ENCODE measurements at places on chromosomes 16 and 17.

DNA sequence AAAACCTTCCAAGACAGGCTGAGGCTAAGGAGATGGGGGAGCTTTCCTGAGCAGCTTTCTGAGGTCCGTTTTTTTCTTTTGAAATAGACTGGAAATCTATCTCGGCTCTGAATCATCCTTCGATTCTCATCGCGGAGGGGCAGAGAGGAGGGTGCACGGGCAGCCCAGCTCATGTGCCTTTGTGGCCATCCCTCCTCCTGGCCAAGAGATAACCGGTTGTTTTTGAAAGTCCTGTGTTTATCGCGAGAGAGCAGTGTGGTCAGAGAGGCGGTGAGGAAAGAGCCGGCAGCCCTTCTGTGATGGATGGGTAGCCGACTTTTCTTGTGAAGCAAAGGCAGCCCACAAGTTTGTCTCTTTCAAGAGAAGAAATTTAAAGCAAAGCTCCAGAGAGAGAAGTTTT lies 191.6 kb downstream of the CCDC182 start:
- no peak for DNase-seq

DNA sequence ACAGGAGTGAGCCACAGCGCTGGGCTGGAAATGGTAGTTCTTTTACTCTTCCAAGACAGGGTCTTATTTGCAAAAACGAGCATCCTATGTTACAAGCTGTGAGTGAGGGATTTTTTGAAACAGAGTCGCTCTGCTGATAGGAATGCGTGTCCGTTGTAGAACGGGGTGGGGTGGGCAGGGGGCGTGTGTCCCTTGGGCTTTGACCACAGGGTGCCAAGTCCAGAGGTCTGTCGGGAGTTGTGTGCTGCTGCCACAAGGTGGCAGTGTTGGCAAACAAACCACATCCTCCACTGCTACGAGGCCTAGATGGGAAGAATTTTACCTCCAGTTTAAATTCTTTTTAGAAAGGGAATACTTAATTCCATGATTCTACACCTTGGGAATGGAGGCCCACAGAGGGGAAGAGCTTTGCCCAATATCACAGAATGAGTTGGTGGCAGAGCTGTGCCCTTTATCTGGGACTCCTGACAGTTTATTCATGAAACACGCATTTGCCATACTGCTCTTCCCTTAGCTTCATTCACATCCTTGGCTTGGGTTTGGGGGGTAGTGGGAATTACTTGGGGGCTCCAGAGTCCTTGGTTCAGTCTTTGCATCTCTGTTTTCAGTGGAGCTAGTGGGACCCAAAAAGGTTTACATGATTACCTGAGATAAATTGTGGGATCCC lies 30.6 kb upstream of the ETV4 start:
- peak; percentile 66 for DNase-seq

- DNase-seq = no peak
Measured at GRCh38 chr16:86046026-86046425, 147.1 kb downstream of the IRF8 start.

DNA sequence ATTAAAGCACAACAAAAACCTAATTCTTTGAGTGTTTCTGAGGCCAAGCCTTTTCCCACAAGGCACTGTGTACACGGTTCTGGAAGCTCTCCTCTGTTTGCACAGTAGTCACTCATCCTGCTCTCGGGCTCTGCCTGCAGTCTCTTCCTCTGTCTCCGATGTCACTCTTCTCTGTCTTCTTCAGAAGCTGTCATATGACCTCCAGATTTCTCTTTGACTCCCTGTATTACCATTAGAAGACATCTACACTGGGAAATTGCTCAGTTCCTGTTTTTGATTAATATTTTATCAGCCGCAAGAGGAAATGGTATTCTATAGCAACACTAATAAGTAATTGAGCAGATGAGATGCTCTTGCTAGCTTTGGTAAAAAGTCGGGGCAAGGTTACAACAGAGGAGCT lies 422.9 kb downstream of the WWOX start:
- no peak for DNase-seq

- no peak for DNase-seq
Measured at GRCh38 chr16:30414159-30414558, 6.8 kb downstream of the ZNF771 start.

- DNase-seq = no peak
Measured at GRCh38 chr17:41792845-41793783, 6.6 kb upstream of the JUP start.

DNA sequence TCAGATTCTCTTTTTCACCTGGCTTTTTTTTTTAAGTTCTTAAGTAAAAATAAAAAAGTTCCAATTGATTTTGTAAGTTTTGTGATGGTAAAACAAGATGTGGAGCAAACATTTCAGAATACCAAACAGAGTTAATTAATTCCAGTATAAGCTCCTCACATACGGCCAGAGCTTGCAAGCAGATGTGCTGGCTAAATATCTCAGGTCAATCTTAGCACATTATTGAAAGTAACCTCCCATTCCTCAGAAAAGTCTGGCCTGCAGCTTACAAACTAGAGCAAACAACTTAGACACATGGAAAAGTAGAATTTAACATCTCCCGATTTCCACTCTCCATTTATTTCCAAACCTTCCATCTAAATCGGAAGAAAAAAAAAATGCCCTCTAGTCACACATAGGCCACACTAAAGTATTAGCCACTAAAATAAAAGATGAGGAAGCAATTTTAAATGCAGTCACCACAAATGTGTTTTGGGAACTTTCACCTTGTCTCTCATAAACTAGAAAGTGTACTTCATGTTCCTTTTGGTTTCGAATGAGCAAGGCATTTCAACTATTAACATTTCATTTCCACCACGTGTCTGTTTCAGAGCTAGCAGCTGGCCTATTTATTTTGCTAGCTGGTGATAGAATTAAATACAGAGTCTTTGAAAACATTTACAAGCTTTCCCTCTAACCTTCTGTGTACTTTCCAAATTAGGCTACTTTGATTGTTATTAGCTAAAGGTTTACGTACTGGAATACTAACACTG lies 143.3 kb downstream of the STX8 start:
- DNase-seq = no peak

- DNase-seq = no peak
Measured at GRCh38 chr17:79570653-79571052, 40.2 kb downstream of the RBFOX3 start.

DNA sequence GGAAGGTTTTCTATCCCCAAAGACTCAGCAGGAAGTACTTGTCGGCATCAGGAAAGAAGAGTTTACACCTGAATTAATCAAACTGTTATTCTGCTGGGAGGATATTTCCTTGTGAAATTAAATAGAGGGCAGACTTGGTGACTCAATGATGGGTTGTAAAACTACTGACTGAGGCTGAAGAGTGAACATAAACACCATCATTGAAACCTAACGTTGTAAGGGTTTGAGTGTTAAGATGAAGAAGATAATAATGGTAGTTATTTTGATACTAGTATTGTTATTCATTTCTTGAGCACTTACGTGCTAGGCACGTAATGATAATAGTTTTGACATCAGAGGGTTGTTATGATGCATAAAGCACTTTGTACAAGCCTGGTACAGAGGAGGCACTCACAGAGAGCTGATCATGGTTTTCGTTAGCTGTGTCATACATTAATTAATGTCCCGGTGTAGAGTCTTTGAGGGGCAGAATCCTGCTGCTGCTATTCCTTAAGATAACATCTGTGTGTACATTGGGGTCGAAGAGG lies 64.2 kb upstream of the CACNG3 start:
- no peak for DNase-seq

DNA sequence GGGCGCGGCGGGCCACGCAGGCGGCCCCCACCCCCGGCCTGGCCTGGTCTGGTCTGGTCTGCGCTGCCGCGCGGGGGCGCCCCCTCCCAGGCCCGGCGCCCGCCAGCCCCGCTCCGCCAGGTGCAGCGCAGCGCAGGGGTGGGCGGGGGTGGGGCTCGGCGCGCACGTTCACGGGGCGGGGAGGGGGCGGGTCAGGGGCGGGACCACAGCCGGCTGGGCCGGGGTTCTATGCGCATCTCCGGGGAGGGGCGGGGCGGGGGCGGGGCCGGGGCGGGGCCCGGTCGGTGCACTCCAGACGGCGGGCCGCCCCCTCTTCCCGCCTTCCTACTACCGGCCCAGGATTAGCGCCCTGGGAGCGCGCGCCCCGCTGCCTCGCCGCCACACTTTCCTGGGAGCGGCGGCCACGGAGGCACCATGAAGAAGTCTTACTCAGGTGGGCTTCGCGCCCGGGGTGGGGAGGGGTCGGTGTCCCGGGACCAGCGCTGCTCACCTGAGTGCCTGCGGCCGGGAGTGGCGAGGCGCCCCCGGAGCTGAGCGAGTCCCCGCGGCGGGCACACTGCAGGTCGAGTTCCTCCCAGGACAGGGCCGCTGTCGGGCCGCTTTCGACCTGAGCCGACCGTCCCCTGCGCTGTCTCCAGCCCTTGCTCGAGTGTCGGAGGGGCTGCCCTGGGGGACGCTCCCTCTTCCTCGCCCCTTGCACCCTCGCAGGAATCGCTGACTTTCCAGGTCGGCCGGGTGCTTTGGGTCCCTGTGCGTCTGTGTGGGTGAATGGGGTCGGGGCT lies 140.5 kb downstream of the SEC14L1 start:
- no peak for DNase-seq

- DNase-seq = no peak
Measured at GRCh38 chr17:83053021-83053681, 26.3 kb upstream of the METRNL start.

DNA sequence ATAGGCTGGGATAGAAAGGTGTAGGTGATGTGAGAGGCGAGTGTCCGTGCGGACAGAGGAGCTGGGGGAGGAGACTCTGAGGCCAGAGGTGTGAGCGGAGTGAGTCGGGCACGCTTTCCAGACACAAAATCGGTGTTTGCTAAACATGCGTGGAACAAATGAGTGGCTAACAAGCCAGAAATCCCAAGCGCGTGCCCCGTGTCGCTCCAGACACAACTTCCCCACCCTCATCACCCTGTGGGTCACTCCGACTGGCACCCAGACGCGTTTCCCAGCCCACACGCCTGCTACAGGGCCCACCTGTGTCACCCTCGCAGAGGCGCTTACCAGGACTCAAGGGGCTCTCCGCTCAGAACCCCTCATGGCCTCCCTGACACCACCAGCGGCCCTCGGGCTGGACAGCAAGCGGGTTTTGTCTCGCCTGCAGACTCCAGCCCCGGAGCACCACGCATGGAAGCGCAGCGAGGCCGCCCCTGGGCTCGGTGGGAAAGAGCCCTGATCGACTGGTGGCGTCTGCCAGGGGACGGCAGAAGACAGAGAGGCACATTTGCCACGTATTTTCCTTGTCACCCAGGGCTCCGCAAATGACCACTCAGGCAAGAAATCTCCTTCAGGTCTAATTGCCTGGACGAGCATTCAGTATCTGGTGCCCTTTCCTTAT lies 6.0 kb upstream of the RPH3AL start:
- no peak for DNase-seq

- DNase-seq = no peak
Measured at GRCh38 chr17:81301195-81302144, 6.4 kb upstream of the SLC38A10 start.
